Type B pancreatic cell (in vitro differentiated cells): ENCODE measurements at places on chromosomes 4 and X. TPM values are rescaled to one million over a fixed set of nuclear protein-coding genes. Genes with fewer than 3 reads are reported as not detected.

DNA sequence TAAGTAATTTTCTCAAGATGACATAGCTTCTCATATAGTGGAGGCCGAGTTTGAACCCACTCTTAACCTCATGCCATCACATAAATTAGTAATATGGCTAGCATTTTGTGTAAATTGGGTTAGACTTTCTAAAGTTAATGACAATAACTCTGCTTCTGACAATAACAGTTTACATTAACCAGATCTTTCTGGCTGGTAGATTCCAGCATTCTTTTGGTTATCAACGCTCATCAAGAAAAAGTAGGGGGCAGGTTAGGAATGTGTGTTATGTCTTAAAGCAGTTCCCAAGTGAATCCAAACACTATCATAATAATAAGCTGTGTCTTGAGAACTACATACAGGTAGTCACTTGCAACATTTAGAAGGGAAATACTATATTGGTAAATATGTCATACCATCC lies 162.5 kb downstream of the PRDM5 start:
- no peak overlapping the region for H3K4me3 ChIP-seq
- no peaks in the 10 kb centered on the region for H3K27me3 ChIP-seq
- peaks cover 5% of the 10 kb centered on the region for H3K4me1 ChIP-seq

GRCh38 chr4:174716986-174717770 lies 111.9 kb downstream of the GLRA3 start:
- no peak for DNase-seq
- H3K36me3 ChIP-seq: no peaks in the 10 kb centered on the region
- H3K27me3 ChIP-seq: no peaks in the 10 kb centered on the region
- peaks cover 11% of the 10 kb centered on the region for H3K4me1 ChIP-seq

GRCh38 chr4:121277194-121278105 lies 103.4 kb downstream of the QRFPR start:
- H3K27ac ChIP-seq: no peak overlapping the region
- H3K27me3 ChIP-seq: peaks cover 11% of the 10 kb centered on the region
- H3K36me3 ChIP-seq: no peaks in the 10 kb centered on the region
- H3K4me3 ChIP-seq: no peak overlapping the region

DNA sequence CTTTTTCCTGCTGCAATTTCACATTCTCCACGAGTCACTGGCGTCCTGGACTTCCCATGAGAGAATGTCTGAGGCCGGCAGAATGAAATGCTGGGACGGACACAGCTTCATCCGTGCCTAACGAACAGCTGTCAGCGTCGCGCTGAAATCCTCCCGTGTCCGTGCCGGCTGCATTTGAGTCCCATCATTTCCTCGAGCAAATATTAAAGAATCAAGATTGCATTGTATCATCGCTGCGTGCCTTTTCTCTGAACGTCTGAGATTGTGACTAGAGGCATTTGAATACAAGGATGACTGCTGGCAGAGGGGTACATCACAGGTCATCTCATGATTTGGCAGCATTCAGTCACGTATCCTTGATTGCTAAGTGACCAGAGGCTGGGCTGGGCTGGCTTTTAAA lies 279.9 kb downstream of the ASMT start:
- no peaks in the 10 kb centered on the region for H3K27me3 ChIP-seq
- no peak overlapping the region for H3K4me3 ChIP-seq
- no peak overlapping the region for H3K27ac ChIP-seq
- DNase-seq: no peak
- no peaks in the 10 kb centered on the region for H3K4me1 ChIP-seq

DNA sequence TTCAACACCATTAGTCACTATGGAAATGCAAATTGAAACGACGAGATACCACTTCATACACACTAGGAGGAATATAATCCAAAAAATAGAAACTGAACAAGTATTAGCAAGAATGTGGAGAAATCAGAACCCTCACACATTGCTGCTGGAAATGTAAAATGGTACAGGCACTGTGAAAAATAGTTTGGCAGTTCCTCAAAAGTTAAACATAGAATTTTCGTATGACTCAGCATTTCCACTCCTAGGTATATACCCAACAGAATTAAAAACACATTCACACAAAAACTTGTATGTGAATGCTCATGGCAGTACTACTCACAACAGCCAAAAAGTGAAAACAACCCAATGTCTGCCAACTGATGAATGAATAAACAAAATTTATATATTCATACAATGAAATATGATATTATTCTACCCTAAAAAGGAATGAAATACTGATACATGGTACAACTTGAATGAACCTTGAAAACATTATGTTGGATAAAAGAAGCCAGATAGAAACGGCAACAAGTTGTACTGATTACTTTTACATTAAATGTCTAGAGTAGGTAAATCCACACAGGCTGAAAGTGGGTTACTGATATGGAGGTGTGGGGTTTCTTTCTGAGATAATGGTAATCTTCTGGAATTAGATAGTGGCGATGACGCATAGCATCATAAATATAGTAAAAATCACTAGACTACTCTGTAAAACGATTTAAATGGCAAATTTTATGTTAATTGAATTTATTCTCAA lies 22.3 kb downstream of the TEC start:
- no peak for DNase-seq
- no peaks in the 10 kb centered on the region for H3K4me1 ChIP-seq
- H3K4me3 ChIP-seq: no peak overlapping the region
- H3K36me3 ChIP-seq: no peaks in the 10 kb centered on the region
- H3K27ac ChIP-seq: no peak overlapping the region

- H3K4me1 ChIP-seq: peaks cover 5% of the 10 kb centered on the region
- no peaks in the 10 kb centered on the region for H3K36me3 ChIP-seq
- DNase-seq: no peak
- H3K4me3 ChIP-seq: no peak overlapping the region
- H3K27me3 ChIP-seq: no peaks in the 10 kb centered on the region
- H3K27ac ChIP-seq: no peak overlapping the region
Observed at GRCh38 chrX:134653835-134654234, 4.4 kb downstream of the PLAC1 start.

DNA sequence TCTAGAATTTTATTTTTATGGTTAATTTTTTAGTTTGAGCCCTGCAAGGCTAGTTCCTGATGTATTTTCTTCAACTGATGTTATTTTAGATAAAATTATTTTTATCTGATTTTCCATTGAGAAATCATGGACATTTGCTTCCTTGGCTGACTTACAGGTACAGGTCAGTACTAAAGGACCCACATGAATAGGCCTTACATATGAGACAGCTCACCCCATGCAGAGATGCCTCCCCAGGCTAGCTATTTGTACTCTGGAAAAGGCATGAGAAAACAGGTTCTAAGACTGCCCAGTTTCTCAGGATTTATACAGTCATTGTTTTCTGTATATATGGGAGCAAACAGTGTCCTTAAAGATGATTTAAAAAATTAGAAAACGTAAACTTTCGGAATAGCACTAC lies 255.5 kb downstream of the BMPR1B start:
- no peak overlapping the region for H3K27ac ChIP-seq
- H3K4me3 ChIP-seq: no peak overlapping the region
- peaks cover 5% of the 10 kb centered on the region for H3K4me1 ChIP-seq
- H3K36me3 ChIP-seq: no peaks in the 10 kb centered on the region
- no peaks in the 10 kb centered on the region for H3K27me3 ChIP-seq
- no peak for DNase-seq

- no peak for DNase-seq
- no peaks in the 10 kb centered on the region for H3K4me1 ChIP-seq
- H3K27ac ChIP-seq: no peak overlapping the region
- H3K36me3 ChIP-seq: no peaks in the 10 kb centered on the region
- H3K4me3 ChIP-seq: no peak overlapping the region
- no peaks in the 10 kb centered on the region for H3K27me3 ChIP-seq
Observed at GRCh38 chr4:20408611-20409010, 156.9 kb downstream of the SLIT2 start.

DNA sequence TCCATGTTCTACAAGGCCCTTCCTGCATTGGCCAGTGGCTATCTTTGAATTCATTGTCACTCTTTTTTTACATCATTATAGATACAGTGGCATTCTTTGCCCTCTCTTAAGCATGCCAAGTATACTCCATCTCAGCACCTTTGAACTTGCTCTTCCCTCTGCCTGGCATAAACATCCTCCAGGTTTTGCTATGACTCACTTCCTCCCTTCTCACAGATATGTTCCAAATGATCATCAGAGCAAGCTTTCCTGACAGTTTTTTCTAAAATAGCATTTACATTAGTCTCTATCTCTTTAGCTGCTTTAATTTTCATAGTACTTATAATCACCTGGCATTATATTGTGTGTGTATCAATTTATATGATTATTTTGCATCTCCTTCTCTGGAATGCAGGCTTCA lies 553.3 kb upstream of the MAGEB2 start:
- no peaks in the 10 kb centered on the region for H3K4me1 ChIP-seq
- no peaks in the 10 kb centered on the region for H3K27me3 ChIP-seq
- no peak overlapping the region for H3K27ac ChIP-seq

Gene BDH2
- total RNA-seq: 52.1 and 72.7 TPM in 2 replicates
